Gastrocnemius medialis (tissue), 4 donors: ENCODE measurements at places on chromosomes 3 and 15. TPM values are rescaled to one million over a fixed set of nuclear protein-coding genes. Genes with fewer than 3 reads are reported as not detected.
A peak's percentile ranks its signal among the peaks of the same experiment; 100 is the strongest.

DNA sequence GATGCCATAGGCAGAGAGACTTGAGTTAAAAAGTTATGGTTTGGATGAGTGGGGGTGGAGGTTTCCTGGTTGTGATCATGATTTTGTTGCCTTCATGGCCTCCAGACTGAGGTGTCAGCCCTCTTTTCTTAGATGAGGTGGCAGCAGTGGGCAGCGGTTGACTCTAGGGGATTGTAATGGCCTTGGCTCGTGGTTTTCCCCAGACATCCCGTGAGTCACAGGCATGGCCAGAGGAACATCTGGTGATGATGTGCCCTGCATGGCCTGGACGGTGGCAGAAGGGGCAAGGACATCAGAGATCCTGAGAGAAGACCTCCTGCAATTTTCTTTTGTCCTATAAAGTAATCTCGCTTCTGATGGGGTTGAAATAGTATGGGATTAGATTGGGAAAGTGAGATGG, 12.4 kb downstream of the RETNLB start:
- DNase-seq: no peak

DNA sequence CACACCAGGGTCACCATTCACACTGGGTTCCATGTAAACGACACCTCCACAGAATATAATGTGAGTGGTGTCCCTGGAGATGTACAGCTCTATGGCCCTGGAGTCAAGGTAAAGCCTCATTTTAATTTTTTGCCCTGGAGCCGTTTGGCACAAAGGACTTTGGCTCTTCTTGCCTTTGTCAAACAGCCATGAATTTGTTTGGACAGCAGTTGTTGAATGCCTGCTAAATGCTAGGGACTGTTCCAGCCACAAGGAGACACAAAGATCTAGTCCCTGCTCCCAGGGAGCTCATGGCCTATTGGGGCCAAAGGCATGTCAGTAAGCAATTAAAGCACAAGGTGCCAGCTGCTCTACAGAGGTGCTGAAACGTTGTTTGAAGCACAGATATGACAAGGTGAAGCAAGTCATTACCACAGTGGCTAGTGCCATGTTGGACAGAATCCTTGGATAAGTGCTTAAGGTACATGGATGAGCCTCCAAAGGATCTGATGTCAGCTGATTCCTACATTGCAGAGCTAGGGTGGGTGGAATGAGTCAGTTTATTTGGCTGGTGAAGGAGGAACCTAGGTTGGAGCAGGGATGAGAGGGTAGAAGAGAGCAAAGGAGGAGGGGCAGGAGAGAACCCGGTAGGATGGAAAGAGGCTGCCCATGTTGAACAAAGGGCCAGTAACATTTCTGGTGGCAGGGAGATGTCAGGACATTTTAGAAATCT, 171.9 kb upstream of the CTDSPL start:
- DNase-seq: no peak

DNA sequence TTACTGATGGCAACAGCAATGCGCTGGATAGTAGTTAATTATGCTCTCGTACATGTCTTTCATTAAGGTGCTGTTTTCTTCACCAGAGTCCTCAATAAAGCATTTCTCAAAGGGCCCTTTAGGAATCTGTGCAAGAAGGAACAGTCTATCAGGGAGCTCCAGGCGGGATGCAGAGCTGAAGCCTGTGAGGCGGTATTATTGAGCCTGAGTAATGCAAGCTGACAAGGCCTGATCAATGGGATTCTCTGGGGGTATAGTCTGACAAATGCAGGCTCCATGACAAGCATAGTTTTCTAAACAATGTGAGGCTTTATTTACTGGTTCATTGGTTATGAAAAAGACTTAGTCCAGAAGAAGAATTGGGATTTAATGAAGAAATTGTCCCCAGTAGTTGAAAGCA, 530.9 kb upstream of the CBLB start:
- no peak for DNase-seq

GRCh38 chr3:169467751-169468150, 195.8 kb downstream of the MECOM start:
- no peak for DNase-seq

GRCh38 chr3:73624017-73624820, 522 bp downstream of the PDZRN3 start:
- DNase-seq: peak; percentile 49

GRCh38 chr3:104909721-104910120, 457.0 kb upstream of the ALCAM start:
- DNase-seq: no peak

DNA sequence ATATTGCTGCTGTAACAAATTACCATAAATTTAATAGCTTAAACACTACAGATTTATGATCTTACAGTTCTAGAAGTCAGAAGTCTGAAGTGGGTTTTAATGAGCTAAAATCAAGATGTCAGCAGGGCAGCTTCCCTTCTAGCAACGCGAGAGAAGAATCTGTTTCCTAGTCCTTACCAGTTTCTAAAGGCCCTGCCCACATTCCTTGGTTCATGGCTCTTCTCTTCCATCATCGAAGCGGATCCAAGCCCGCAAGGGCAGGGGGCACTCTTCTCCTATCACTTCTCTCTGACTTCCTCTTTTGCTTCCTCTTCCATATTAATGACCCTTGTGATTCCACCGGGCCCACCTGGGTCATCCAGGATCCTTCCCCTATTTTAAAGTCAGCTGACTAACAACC, 16.1 kb downstream of the MINDY4B start:
- no peak for DNase-seq

GRCh38 chr3:66854601-66855151, 143.4 kb upstream of the KBTBD8 start:
- DNase-seq: no peak

GRCh38 chr3:62027796-62028195, 345.6 kb downstream of the FEZF2 start:
- no peak for DNase-seq

DNA sequence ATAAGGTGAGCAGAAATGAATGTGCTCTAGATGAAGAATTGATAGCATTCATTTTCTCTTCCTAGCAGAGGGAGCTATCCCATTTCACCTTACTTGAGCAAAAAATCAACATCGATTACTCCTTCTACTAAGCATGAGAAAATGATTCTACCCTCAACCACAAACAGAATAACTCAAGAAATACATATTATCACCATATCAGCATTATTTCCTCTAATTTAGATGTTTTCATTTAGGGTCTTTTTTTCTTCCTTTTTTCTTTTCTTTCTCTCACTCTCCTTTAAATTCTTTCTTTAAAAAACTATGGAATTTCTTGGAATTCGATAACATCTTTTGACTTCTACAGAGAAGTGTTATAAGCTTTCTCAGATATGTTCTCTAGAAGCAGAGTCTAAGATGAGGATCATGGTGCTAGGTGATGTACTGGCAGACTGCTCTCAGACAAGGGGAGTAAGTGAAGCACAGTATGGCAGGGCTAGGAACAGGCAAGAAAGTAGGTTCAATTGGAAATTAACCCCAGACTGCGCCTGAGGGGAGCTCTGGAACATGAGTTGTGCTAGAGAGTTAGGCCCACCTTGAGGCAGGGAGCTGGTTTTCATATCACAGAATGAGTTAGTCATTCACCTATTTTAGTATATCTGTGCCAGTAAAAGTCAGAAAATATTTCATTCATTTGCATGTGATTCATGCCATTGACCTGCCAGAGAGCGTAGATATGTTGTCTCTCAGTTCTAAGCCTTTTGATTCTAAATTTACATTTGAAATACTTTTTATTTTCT, 279.2 kb upstream of the KCNH8 start:
- no peak for DNase-seq

GRCh38 chr3:17181413-17181907, 296.7 kb downstream of the PLCL2 start:
- DNase-seq: no peak

DNA sequence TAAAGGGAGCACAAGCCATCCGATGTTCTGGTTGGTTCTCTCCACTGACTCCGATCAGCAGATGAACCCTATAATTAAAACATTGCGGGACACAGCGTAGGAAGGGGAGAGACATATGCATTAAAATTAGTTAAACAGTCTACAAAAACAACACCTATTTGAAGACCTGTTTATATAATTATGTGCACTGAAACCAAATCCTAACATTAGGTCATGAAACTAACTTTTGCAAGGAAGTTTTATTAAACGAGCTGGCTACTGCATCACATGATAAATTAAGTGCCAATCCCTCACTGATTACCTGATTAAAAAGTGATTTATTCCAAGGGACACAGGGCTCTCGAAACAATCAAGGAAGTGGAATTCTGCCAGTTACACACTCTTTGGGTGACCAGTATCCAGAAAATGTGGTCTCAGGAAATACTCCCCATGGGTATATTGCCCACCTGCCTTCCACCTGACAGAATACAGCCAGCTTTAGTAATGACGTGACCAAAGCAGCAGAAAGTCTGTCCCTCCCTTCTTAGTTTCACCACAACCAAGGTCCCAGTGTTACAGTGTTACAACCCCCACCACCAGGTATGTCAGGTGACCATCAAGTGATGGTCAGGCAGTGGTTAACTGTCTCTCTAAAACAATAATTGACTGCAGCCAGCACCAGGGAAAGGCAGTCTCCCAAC, 69.5 kb downstream of the HERC1 start:
- DNase-seq: no peak

DNA sequence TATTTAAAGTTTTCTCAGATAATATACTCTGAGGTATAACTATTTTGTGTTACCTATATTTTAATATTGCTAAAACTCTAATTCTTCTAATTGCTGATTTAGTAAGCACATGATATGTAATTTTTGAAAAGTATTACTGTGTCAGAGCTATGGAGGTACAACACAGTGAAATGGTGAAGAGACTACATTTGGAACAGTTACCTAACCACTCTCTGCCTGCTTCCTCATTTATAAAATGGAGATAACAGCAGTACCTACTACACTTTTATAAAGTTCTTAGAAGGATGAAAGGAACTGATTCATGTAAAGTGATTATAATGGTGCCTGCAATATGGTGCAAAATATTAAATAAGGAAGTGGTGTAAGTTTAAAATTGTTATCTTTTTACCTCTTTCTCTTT, 16.3 kb upstream of the NEK10 start:
- DNase-seq: no peak

DNA sequence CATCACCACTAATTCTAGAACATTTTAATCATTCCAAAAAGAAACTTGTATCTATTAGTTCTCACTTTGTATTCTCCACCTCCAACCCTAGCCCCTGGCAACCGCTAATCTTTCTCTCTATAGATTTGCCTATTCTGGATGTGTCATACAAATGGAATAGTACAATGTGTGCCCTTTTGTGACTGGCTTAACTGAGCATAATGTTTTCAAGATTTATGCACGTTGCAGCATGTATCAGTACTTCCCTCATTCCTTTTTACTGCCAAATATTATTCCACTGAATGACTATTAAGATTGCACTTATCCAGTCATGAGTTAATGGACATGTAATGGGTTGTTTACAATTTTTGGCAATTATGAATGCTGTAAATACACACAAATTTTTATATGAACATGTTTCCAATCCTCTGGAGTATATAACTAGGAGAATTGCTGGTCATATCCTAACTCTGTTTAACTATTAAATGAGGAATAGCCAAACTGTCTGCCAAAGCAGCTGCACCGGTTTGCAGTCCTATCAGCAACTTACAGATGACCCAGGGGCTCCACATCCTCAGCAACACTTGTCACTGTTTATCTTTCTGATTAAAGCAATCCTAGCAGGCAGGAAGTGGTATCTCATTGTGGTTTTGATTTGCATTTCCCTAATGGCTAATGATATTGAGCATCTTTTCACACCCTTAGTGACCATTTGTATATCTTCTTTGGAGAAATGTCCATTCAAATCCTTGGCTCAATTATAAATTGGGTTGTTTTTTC, 42.9 kb downstream of the DCUN1D1 start:
- no peak for DNase-seq

DNA sequence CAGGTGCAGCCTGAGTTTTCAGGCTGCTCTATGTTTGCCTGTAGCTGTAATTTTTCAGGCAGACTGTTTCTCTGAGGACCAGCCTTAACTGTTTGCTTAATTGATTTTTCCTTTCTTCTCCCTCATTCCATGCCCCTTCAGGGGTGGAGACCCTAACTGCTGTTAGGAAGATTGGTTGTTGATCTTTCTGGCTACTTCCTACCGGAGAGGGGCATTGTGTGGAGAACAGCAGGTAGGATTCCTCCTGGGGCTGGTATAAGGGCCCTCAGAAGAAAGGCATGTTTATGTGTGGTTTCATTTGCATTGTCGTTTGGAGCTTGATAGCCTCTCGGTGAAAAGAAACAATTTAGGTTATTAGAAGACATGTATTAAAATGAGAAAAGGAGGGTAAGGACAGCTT, 56.9 kb upstream of the GOLGA6L2 start:
- DNase-seq: no peak

DNA sequence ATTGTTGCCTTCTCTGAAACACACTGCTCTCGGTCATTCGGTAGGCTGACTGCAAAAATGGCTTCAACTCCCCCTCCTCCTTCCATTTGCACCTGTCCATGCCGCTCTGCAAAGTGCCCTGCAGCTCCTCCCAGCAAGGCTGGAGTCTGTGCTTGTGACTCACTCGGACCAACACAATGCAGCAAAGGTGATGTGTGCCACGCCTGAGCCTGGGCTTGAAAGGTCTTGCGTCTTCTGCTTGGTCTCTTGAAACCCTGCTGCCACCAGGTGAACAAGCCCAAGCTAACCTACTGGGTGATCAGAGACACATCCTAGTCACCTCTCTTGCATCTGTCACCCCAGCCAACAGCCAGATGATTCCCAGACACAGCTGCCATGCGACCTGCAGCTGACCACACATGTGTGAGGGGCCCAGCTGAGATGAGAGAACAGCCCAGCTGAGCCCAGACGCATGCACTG, 71.1 kb downstream of the MGLL start:
- DNase-seq: no peak

DNA sequence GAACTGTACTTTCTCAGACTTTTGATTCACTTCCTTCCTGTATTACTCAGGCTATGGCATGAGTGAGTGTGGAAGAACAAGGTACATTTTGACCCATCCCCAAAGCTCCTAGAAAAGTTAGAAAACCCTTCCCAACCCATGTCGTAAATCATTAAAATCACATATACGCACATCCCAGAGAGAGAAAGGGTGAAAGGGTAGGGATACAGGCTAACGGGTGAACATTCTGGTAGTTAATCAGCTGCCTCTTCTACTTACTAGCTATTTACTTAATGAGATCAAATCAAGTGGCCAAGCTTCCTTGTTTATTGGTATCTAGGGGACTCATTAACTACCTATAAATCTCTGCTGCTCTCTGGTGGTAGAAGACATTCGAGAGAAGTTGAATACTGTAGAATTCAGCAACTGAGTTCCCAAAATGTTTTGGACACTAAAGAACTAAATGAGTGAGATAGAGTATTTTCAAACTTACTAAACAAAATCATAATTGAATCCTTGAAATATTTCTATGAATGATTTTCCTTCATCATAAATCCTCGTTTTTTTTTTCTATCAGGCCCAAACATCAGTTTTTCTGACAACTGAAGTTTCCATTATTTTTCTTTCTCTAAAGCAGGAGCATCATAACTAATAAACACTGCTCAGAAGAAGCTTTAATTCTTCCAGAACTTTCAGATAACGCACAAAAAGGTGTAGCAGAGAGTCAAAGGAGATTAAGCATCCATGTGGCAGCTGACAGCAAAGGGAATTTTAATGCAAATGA, 124.2 kb downstream of the IMPG2 start:
- no peak for DNase-seq

GRCh38 chr15:100055821-100056220, 286.0 kb downstream of the ADAMTS17 start:
- DNase-seq: no peak

DZIP1L gene
- total RNA-seq: 1.4 TPM

TMC3 gene
- not detected for total RNA-seq

PPP1R2 gene
- total RNA-seq: 133 TPM

SLC22A13 gene
- total RNA-seq: 0.51 TPM

ZNF106 gene
- total RNA-seq: 389 TPM

KLHDC8B gene
- 35.8 TPM for total RNA-seq

DCLK3 gene
- 0.53 TPM for total RNA-seq

RTP1 gene
- total RNA-seq: not detected

PRR20G gene
- total RNA-seq: not detected

SLC22A14 gene
- not detected for total RNA-seq

NR1I2 gene
- total RNA-seq: not detected

SMCO1 gene
- total RNA-seq: 1.7 TPM
